LNCaP clone FGC (cell line): ENCODE measurements at places on chromosomes 2 and 18.

- DNase-seq: no peak
Measured at GRCh38 chr2:63827749-63828148, 13.9 kb upstream of the UGP2 start.

GRCh38 chr2:66789741-66790140 lies 354.8 kb downstream of the MEIS1 start:
- DNase-seq: no peak

DNA sequence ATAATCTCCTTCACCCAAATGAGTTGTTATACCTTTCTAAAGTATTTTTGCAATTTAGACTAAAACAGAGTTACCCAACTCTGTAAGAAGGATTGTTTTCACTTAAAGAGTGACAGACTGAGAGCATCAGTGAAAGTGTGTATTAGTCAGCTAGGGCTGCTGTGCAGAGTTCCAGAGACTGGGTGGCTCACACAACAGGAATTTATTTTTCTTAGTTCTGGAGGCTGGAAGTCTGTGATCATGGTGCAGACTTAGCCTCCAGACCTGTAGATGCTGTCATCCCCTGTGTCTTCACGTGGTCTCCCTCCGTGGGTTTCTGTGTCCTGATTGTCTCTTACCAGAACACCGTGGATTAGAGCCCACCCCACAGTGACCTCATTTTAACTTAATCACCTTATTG lies 40.0 kb downstream of the BCL2L11 start:
- DNase-seq: no peak

DNA sequence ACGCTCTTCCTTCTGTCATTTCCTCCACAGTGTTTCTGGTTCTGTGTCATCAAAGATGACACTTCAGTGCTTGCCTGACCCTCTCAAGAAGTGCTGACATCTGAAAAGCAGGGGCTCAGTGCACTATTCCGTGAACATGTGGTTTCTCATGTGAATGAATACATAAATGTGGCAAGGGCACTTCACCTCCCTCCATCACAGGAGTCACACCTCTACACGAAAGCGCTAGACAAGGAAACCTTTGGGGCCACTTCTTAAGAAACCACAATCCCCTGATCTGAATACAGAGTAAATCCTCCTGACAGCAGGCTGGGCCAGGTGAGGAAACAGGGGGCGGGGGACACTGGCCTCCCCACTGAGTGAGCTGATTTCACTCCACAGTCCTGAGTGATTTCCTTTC lies 145.8 kb upstream of the ACAA2 start:
- DNase-seq: no peak

- no peak for DNase-seq
Measured at GRCh38 chr2:149648282-149649030, 60.9 kb upstream of the MMADHC start.

GRCh38 chr18:12049978-12050811 lies 43.4 kb upstream of the ANKRD62 start:
- DNase-seq: no peak

GRCh38 chr18:42891705-42892104 lies 223.8 kb downstream of the RIT2 start:
- no peak for DNase-seq

DNA sequence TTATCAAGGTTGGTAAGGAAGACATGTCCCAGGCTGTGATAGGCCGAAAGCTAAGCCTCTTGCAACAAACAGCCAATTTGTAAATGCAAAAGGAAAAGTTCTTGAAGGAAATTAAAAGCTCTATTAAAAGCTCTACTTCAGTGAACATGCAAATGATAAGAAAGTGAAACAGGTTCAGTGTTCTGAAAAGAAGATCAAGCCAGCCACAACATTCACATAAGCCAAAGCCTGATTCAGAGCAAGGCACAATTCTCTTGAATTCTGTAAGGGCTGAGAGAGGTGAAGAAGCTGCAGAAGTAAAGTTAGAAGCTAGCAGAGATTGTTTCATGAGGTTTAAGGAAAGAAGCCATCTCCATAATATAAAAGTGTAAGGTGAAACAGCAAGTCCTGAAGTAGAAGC lies 1259.5 kb upstream of the PIK3C3 start:
- DNase-seq: no peak

- DNase-seq: no peak
Measured at GRCh38 chr18:79260023-79260422, 135.7 kb upstream of the NFATC1 start.
